ENCODE measurements at places on chromosomes 13 and 19. TPM values are rescaled to one million over a fixed set of nuclear protein-coding genes. Genes with fewer than 3 reads are reported as not detected.

DNA sequence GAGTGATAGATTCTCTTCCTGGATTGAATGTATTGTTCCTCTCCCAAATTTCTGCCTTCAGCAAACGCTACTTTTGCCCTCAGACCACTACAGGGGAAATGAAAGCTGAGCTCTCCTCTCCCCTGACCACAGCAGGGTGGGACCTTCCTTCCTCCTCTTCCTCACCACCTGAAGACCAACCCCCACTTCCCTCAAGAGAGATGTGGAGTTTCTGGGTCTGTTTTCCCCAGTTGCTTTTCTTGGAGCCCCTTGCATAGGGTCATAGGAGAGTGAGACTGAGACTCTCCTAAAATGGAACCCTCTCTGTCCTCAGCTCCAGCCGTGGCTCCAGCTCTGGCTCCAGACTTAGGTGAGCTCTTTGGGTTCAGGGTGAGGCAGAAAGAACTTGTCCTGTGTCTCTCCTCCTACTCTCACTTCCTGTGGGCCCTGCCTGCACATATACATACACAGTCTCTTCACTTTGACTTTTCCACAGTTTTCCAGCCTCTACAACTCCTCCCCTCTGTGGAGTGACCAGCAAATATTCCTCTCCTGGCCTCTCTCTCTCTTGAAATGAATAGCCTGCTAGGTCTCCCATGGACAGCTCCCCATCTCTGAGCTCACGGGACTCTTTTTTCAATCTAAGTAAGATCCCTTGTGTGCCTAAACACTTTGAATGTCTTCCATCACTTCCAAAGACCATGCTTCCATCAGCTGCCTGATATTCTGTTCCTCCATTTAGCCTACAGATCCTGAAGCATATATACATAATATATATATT, 19.2 kb upstream of the ZNF175 start:
- DNase-seq = no peak

DNA sequence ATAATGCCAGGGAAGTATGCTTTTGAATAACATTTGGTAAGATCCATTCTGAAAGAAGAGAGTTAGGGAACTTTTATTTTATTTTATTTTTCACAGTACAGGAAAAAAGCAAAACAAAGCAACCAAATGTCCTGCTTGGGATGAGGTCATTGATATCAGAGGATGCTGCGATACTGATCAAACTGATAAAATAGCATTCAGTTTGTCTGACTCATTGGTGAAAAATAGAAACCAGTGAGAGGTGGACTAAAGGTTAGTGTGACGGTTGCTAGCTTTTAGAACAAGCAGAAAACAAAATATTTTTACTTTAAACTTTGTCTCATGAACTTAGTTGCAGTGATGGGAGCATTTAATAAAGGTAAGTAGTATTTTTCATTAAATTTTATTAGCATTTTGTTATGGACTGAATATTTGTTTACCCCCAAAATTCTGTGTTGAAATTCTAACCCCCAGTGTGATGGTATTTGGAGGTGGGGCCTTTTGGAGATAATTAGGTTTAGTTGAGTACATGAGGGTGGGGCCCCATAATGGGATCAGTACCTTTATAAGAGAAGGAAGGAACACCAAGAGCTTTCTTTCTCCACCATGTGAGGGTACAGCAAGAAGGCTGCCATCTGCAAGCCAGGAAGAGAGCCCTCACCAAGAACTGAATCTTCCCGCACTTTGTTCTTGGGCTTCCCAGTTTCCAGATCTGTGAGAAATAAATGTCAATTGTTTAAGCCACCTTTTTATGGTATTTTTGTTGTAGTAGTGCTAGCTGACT, 37.3 kb downstream of the ITGBL1 start:
- no peak for DNase-seq

DNA sequence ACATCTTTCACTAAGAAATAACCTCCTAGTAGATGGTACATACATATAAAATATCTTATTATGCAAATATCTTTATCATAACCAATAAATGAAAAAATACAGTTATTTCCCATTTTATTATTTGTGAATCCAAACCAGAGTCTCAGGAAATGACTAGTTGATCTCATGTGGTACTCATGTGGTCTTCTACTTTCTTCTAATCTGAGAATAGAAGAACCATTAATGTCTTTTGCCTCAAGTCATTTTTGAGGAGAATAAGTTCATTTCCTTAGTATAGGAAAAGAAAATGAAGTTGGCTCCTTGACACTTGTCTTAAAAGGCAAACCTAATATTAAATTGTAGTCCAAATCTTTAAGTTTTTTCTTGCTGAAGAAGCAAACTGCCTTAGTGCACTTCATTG, 106.7 kb downstream of the EDNRB start:
- no peak for DNase-seq

DNA sequence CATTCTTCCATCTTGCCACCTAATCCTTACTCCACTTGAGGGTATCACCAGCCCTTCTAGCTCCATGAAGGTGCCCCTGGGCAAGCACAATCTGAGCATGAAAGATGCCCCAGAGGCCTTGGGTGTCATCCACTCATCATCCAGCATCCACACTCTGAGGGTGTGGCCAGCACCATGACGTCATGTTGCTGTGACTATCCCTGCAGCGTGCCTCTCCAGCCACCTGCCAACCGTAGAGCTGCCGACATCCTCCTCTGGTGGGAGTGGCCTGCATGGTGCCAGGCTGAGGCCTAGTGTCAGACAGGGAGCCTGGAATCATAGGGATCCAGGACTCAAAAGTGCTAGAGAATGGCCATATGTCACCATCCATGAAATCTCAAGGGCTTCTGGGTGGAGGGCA, 3.1 kb upstream of the KLK3 start:
- DNase-seq = no peak

GRCh38 chr13:95530178-95530577, 22.3 kb upstream of the CLDN10 start:
- DNase-seq = no peak

DNA sequence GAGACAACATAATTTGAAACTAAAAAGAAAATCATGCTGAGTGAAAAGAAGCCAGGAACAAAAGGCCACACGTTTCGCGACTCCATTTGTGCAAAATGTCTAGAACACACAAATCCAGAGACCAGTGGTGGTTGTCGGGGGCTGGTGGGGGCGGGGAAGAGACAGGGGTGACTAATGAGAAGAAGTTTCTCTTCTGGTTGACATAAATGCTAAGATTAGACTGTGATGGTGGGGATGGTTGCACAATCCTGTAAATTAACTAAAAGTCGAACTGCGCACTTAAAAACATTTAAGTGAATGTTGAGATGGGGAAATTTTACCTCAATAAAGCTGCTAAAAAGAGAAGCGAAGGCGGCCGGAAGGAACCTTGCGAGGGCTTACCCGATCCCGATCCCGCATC, 7.1 kb downstream of the AKAP8 start:
- DNase-seq = no peak

GRCh38 chr19:22260499-22260898, 25.7 kb upstream of the ZNF729 start:
- DNase-seq = no peak

GRCh38 chr13:48232420-48233045, 473 bp upstream of the ITM2B start:
- DNase-seq = no peak

DNA sequence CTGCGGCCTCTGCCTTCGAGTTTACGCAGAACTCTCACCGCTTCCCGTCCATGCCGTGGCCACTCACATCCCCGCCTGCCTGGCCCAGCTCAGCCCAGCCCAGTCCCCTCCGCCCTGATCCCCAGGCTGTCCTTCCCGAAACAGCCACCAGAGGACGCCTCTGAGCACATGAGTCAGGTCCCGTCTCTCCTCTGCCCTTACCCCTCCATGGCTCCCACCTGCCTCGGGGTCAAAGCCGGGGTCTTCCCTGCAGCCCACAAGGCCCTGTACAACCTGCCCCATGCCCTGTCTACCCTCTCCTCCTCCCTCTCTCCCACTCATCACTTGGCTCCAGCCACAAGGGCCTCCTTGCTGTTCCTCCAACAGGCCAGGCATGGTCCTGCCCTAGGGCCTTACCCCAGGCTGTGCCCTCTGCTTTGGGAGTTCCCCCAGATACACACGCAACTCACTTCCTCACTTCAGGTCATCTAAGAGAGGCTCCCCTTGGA, 8.1 kb upstream of the SEMA6B start:
- DNase-seq = no peak

GRCh38 chr13:26062853-26063444, 11.1 kb upstream of the SHISA2 start:
- DNase-seq = peak; percentile 53

DNA sequence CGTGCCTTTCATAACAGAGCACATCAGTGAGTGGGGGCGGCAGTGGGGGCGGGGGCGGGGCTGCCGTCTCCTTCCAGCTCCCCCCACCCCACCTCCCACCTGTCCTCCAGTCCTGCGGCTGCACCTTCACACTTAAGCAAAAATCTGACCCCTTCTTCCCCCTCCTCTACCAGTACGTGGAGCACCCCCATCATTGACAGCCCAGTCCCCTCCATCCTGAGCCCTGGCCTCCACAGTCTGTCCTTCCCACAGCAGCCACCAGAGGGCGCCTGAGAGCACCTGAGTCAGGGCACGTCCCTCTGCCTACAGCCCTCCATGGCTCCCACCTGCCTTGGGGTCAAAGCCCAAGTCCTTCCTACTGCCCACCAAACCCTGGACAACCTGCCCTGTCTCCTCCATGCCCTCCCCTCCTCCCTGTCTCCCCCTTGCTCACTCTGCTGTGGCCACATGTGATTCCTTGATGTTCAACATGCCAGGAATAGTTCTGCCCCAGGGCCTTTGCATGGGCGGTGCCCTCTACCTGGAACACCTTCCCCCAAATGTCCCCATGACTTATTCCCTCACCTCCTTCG, 4.0 kb downstream of the EBI3 start:
- DNase-seq = no peak

GRCh38 chr13:39565036-39565949, 37.7 kb downstream of the LHFPL6 start:
- DNase-seq = no peak

GRCh38 chr13:80196756-80197155, 144.2 kb downstream of the SPRY2 start:
- DNase-seq = no peak

GRCh38 chr19:49549045-49549444, 21.2 kb downstream of the RCN3 start:
- DNase-seq = no peak

DNA sequence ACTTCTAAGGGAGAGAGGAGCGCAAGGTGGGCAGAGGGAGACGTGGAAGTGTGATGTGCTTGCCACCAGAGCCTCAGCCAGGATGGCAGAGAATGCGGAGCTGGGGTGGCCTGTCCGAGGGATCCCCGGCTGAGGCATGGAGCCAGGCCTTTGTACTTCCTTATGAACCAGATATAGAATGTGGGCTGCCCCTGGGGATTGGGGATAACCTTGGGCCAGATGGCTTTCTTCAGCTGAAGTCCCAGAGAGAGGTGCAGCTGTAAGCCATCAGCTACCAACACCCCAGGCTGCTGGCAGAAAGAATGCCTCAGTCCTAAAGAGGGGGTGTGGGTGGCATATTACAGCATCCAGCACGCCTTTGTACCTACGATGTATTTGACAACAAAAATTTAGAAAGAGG, 25.5 kb upstream of the FBXO17 start:
- no peak for DNase-seq

DNA sequence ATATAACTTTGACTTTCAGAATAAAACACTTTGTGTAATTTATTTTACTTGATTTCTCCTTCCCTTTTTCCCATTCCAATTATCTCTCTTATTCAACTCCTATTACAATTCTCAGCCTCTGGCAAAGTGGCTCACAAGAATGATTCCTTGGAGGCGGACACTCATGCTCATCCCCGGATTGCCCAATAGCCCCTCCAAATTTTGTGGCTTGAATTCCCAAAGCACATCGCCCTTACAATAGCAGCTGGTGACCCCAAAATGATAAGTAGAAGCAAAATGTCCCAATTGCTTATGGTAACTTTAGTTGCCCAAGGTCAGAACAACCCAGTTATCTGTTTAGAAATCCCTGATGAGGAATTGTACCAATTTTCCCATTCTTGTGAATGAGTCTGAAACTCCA, 1523.5 kb upstream of the PRR20A start:
- no peak for DNase-seq

- DNase-seq = no peak
Observed at GRCh38 chr13:38166116-38166515, 183.5 kb upstream of the UFM1 start.

GRCh38 chr13:22967669-22968068, 213.1 kb upstream of the SGCG start:
- DNase-seq = no peak

- DNase-seq = no peak
Observed at GRCh38 chr19:38033658-38034491, 126.9 kb downstream of the SIPA1L3 start.

- no peak for DNase-seq
Observed at GRCh38 chr19:6644796-6645195, 25.2 kb downstream of the TNFSF14 start.

Gene HSPB6
- total RNA-seq = under 0.01 TPM

Gene KPTN
- total RNA-seq = 7.3 TPM

Gene ZNF30
- 8.2 TPM for total RNA-seq

Gene CYP4F2
- total RNA-seq = not detected

Gene TRPC4
- 14.7 TPM for total RNA-seq

Gene ZNF536
- 22.4 TPM for total RNA-seq

Gene KCNC3
- total RNA-seq = 1.2 TPM

Gene SYT3
- 20.4 TPM for total RNA-seq
